Stimulated activated CD4-positive, alpha-beta T cell treated with anti-CD3 and anti-CD28 coated beads, TNF-alpha, amount 100 ng/mL, for 1 hour (primary cell): ENCODE measurements at places on chromosomes 3 and 15.
A peak's percentile ranks its signal among the peaks of the same experiment; 100 is the strongest.

GRCh38 chr15:101039461-101039860 lies 120.3 kb downstream of the LRRK1 start:
- no peak for DNase-seq

DNA sequence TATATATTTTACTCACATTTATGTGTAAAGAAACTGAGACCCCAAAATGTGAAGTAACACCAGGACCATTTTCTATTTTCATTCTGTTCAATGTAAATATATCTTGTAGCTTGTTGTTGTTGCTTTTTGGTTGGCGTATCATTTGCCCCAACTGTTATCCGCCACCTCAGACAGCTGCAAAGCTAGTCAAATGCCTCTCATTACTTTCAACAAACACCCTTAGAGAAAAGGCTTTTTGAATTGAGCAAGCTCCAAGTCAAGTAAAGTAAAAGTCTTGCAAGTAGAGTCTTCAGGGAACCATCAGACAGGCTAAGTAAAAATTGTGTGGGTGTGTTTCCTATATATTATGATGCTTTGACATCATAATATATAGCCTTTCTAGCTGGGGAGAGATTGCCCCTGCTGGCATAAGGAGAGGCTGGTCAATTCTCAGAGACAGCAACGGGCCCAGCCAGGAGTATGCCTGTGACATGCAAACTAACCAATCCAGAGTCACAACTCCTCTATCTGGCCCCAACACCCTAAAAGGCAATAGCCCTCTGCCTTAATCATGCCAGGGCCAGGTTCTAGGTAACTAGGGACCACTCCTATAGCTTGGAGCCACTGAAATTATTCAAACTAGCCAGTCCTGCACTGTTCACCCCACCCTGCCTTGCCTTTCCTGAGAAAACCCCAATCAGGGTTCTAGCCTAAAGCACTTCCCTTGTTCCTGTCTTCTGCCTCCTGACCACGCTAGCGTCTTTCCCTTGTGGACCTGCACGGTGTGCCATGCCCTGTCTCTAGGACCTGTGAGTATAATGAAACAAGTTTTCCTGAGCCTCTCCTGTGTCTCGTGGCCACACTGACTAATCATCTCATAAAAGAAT lies 75.6 kb downstream of the RAD18 start:
- DNase-seq, result no peak

DNA sequence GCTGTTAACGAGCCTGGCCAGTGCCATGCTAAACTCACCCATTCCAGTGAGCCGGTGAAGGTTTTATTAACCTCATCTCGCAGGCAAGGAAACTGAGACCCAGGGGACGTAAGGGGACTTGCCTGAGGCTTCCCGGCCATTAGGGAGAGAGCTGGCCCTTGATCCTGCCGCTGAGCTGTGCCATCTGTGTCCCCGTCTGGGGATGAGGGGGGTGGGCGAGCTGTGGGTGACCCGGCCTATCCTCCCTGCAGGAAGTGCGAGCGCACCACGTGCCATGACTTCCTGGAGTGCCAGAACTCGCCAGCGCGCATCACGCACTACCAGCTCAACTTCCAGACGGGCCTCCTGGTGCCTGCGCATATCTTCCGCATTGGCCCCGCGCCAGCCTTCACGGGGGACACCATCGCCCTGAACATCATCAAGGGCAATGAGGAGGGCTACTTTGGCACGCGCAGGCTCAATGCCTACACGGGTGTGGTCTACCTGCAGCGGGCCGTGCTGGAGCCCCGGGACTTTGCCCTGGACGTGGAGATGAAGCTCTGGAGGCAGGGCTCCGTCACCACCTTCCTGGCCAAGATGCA lies 88.5 kb downstream of the FBLN2 start:
- DNase-seq, result no peak

GRCh38 chr3:32978331-32978730 lies 26.9 kb downstream of the CCR4 start:
- DNase-seq, result no peak

GRCh38 chr3:181722156-181722555 lies 10.4 kb downstream of the SOX2 start:
- no peak for DNase-seq

- DNase-seq, result no peak
Observed at GRCh38 chr3:190642016-190642415, 128.1 kb downstream of the IL1RAP start.

- DNase-seq, result peak; percentile 75
Observed at GRCh38 chr15:89017370-89018066, 70.7 kb upstream of the ABHD2 start.

DNA sequence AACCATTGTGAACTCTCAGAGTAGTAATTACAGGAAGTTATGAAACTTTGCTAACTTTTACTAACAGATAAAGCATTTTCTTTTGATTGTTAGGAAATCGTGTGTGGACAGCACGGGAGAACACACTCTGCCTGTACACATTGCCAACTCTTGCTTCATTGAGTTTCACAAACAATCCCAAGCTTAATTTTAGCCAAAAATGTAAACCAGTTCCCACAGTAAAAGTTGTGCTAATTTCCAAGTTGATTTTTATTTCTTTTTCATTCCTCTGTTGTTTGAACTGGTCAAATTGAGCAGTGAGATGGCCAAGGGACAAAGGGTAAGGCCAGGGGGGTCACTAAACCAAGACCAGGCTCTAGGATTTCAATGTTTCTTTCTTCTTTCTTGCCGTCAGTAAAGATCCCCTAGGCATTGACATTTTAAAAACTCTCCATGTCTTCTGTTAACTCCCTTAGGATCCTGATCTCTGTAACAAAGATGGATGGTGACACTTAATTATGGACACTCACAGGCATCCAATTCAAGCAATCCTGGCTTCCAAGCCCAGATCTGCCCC lies 414.9 kb downstream of the RBMS3 start:
- DNase-seq, result no peak

DNA sequence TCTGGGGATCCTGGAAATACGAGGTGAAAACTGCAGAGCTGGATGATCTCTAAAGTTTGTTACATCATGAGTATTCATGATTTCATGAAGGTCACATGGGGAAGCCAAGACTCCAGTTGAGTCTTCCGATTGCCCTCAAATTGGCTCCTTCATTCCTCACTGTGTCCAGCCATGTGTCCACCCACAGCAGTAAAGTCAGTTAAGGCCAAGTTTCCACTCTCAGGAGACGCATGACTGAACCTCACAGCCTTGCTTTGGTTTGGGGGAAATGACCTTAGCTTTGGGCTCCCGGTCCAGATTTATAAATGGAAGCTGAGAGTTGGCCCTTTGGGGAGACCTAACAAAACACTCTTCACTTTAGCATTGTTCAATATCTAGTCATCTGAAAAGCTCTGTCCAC lies 289.7 kb upstream of the MCTP2 start:
- DNase-seq, result no peak

- no peak for DNase-seq
Observed at GRCh38 chr3:156964577-156964976, 138.4 kb downstream of the LEKR1 start.

DNA sequence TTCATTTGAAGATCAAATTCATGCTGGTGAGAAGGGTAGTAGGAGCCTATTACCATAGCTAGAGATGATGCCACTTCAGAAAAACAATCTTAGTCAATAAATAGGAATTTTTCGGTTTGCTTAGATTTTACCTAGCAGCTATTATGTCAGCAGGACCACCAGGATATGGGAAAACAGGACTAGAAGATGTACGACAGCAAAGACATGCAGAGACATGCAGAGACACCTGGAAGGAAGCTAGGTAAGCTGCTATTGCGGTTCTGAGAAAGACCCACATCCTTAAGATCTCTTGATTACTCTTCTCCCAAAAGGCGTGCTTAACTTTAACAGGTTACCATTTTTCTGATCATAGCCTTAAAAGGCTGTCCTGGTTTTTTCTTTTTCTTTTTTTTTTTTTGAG lies 64.8 kb upstream of the THSD4 start:
- no peak for DNase-seq

- DNase-seq, result no peak
Observed at GRCh38 chr15:92949604-92950249, 49.6 kb downstream of the CHD2 start.

- DNase-seq, result no peak
Observed at GRCh38 chr3:127679534-127680145, 6.9 kb downstream of the ABTB1 start.

GRCh38 chr3:11542551-11542950 lies 101.2 kb downstream of the VGLL4 start:
- DNase-seq, result no peak

GRCh38 chr3:179093807-179094206 lies 22.2 kb upstream of the ZMAT3 start:
- DNase-seq, result no peak

DNA sequence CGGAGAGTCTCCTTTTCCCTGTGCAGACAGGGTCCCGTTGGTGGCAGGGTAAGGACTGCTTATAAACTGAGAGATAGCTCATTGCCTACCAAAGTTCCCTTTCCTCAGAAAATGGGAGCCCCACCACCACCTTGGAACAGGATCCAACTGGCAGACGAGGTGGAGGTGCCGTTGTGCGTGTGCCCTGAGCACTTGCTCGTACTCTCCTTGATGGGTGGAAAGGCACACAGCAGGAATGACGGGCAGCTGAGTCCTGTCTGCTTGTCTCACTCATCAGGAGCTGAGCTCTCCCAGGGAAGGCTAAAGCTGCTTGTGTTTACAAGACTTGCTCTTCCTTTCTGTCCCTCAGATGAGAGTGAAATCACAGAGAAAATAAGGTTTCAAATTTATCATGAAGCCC lies 60.7 kb downstream of the B3GNT5 start:
- DNase-seq, result no peak

DNA sequence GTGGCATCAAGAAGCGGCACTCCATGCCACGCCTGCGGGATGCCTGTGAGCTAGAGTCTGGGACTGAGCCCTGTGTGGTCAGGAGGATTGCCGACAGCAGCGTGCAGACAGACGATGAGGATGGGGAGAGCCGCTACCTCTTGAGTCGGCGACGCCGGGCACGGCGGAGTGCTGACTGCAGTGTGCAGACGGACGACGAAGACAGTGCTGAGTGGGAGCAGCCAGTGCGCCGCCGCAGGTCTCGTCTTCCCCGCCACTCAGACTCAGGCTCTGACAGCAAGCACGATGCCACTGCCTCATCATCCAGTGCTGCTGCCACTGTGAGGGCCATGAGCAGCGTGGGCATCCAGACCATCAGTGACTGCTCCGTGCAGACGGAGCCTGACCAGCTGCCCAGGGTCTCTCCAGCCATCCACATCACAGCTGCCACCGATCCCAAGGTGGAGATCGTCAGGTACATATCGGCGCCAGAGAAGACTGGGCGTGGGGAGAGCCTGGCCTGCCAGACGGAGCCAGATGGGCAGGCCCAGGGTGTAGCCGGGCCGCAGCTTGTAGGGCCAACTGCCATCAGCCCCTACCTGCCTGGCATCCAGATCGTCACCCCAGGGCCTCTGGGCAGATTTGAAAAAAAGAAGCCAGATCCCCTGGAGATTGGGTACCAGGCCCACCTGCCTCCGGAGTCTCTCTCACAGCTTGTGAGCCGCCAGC lies 16.8 kb upstream of the APEH start:
- DNase-seq, result no peak

GRCh38 chr3:20064796-20065564 lies 24.7 kb downstream of the KAT2B start:
- DNase-seq, result no peak
